ENCODE measurements at places on chromosomes 4 and X.

- no peak for DNase-seq
Measured at GRCh38 chrX:41963348-41963747, 40.0 kb upstream of the CASK start.

- no peak for DNase-seq
Measured at GRCh38 chrX:73556159-73556558, 6.8 kb upstream of the CHIC1 start.

GRCh38 chr4:129113919-129114318 is 18.0 kb downstream of the C4orf33 start:
- no peak for DNase-seq

DNA sequence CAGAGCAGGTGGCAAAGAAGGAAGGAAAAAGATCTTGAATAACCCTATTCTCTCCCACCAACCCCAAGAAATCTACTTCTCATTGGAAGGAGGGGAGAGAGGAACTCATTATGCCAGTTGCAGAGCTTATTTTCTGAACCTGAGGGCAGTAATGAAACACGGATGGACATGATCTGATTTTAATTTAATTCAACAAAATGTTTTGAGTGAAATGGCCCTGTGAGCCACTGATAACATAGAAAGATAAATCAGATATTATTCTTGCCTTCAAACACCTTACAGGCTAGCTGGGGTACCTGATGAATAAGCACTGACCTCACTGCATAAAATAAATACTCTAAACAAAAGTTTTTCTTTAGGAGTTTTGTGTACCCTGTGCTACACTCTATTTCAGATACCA is 30.3 kb downstream of the DAPP1 start:
- no peak for DNase-seq

DNA sequence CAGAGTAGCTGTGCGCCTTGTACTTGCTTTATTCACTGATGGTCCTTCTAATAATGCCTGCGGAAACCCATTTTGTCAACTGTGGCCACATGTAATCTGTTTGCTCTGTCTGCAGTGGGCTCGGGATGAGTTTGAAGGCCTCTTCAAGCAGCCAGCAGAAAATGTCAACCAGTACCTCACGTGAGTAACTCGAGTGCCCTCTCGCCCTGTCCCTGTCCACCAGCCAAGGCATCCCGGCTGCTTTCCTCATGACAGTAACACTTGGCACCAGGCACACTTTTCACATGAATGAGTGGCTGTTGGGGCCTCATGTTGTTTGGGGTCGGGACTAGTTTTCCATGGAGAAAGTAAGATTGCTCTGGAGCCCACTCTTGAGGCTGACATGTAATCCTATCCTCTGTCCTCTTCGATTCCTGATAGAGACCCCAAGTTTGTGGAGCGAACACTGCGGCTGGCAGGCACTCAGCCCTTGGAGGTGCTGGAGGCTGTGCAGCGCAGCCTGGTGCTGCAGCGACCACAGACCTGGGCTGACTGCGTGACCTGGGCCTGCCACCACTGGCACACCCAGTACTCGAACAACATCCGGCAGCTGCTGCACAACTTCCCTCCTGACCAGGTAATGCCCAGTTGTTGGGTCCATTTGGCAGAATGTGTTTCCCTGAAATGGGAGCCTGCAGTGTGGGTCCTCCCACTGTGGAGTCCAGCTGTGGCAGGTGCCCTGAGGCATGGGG is 8.8 kb upstream of the CDK16 start:
- no peak for DNase-seq

DNA sequence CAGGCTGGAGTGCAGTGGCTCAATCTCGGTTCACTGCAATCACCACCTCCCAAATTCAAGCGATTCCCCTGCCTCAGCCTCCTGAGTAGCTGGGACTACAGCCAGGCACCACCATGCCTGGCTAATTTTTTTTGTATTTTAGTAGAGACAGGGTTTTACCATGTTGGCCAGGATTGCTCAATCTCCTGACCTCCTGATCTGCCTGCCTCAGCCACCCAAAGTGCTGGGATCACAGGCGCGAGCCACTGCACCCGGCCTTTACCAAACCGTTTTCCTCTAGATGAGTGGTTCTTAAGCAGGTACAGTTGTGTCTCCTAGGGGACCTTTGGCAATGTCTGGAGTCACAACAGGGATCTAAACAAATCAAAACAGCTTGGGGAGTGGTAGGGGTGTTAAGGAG is 11.6 kb downstream of the AMELX start:
- no peak for DNase-seq

DNA sequence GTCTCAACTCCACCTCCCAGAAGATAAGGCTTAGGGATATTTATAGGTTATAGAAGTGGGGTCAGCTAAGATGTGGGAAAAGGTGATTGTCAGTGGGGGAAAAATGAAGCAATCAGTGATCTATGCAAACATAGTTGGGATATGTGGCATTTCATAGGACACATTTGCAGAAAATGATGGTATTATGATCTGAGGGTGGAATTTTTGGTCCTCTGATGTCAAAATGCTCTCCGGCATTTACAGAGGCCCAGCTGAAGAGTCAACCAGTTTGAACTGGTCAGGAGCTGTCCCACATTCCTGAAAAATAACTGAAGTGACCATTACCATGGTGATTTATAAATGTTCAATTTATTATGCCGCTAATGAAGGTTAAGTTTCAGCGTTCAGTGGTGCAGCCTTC is 12.2 kb upstream of the HPGD start:
- DNase-seq, result no peak

DNA sequence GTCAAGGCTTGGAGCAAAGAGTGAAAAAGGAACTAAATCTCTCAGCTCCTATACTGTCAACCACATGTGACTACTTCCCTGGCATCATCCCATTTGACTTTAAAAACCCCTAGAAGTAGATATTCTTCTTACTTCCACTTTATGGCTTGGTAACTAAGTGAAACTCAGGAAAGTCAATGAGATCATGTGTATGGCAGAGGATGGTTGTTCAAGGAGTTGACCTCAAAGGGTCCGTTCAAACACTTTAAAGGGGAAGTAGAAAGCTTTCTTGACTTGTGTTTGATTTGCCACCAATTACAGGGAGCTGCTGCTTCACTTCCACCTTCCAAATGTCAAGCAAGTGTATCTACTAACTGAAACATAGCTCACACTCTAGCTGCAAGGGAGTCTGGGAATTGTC is 187.2 kb downstream of the RAB28 start:
- no peak for DNase-seq

DNA sequence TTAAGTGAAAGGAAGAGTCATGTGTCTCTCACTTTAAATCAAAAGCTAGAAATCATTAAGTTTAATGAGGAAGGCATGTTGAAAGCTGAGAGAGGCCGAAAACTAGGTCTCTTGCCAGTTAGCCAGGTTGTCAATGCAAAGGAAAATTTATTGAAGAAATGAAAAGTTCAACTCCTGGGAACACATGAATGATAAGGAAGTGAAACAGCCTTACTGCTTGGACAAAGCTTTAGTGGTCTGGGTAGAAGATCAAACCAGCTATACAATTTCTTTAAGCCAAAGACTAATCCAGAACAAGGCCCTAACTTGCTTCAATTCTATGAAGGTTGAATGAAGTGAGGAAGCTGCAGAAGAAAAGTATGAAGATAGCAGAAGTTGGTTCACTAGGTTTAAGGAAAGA is 24.9 kb downstream of the RHOH start:
- DNase-seq, result no peak

GRCh38 chrX:77014377-77015372 is 432.5 kb upstream of the FGF16 start:
- DNase-seq, result no peak

DNA sequence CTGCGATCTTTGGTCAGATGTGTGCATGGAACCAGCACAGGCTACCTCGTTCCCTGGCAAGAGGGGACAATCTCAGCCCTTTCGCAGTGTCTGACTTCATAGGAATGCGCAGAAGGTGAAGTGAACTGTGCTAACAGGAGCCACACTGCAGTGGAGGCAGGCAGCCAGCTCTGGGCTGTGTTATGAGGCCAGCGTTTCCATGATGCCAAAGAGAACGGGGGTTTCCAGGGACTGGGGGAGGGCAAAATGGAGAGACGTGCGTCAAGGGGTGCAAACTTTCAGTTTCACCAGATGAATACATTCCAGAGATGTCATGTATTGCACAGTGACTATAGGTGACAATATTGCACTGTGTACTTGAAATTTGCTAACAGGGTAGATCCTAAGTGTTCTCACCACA is 30.4 kb downstream of the CLDN34 start:
- no peak for DNase-seq

GRCh38 chrX:51891821-51892551 is 1.4 kb upstream of the MAGED1 start:
- DNase-seq, result no peak

- no peak for DNase-seq
Measured at GRCh38 chr4:3192827-3193226, 56.1 kb upstream of the MSANTD1 start.

- no peak for DNase-seq
Measured at GRCh38 chr4:17309567-17310268, 202.2 kb downstream of the QDPR start.

DNA sequence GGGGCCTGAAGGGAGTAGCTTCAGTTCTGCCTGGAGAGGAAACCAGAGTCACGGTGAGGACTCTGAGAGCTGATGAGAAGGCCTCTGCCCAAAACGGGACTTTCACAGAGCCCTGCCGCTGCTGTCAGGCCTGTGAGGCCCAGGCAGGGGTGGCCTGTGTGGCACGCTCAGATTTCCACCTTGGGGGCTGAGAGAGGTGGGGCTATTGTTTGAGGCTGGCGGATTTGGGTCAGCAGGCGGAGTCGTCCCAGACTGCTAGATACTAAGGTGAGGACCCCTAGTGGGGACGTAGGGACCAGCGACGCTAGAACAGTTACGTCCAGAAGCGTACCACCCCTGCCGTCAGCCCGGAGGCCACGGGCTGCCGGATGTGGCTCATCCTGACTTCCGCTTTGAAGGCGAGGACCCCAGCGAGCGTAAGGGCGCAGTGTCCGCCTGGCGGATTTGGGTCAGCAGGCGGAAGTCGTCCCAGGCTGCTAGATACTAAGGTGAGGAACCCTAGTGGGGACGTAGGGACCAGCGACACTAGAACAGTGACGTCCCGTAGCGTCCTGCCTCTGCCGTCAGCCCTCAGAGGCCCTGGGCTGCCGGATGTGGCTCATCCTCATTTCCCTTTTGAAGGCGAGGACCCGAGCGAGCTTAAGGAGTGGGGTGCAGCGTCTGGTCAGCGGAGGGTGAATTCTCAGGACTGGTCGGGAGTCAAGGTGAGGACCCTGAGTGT is at the start of gene MAGEB1:
Gene MAGEB1 (plus strand): TSS at position 378 of the 721 bp plus-strand sequence. CDS start 3,348 bp downstream, outside the sequence.
- DNase-seq, result no peak

- no peak for DNase-seq
Measured at GRCh38 chr4:39259571-39260330, 77.4 kb downstream of the WDR19 start.

DNA sequence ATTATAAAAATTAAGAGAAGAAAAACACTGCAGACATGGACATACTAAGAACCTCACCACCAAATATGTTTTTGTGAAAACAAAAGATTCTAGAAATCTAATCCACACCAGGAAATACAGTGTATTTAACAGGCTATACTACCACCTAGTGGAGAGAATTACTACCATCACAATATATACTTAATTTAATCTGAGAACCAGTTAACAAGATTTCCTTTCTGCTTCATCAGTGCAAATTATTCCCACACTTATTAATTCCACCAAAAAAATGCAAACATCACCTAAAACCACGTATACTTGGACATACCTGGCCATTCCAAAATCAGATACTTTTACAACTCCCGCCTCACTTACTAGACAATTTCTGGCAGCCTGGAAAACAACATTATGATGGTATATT is 7.0 kb upstream of the TXK start:
- no peak for DNase-seq

GRCh38 chr4:112897543-112897942 is 151.9 kb upstream of the ANK2 start:
- no peak for DNase-seq
